ENCODE measurements at places on chromosomes 4 and X.

DNA sequence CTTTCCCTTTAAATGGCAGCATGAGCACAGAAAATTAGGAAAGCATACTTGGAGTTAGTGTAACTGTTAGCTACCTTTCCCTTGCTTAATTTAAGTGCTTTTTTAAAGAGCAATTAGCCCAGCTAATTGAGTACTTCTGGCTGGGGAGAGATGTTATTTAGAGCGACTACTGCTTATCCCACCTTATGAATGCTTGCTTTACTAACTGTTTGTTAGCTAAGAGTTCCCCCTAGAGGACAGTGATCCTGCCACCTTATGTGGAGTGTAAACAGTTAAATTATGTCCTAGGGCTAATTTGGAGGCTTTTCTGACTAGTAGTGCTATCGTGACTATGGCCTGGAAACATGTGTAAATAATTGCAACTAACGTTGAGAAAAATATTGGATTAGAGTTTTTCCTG is 909.4 kb downstream of the FSTL5 start:
- DNase-seq = no peak

- DNase-seq = no peak
These were observed 48.2 kb downstream of the SLC34A2 start for GRCh38 chr4:25703731-25704388.

DNA sequence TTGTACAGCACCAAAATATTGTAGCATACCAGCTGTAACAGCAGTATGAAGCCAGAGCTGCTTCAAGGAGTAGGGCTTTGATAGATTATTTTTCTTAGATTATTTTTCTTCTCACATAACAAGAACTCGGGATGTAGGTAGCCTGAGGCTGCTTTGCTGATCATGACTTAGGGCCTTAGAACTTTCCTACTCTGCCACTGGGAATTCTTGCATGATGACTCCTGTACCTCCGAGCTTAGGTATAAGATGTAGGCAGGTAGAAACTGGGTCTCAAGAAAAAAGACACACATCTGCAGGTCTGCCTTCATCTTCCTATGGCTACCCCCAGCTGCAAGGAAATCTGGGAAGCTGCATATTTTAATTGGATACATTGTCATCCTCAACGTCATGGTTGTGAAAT is 115.9 kb upstream of the PNPLA4 start:
- no peak for DNase-seq

GRCh38 chr4:7893539-7893938 is 46.1 kb downstream of the AFAP1 start:
- DNase-seq = no peak

DNA sequence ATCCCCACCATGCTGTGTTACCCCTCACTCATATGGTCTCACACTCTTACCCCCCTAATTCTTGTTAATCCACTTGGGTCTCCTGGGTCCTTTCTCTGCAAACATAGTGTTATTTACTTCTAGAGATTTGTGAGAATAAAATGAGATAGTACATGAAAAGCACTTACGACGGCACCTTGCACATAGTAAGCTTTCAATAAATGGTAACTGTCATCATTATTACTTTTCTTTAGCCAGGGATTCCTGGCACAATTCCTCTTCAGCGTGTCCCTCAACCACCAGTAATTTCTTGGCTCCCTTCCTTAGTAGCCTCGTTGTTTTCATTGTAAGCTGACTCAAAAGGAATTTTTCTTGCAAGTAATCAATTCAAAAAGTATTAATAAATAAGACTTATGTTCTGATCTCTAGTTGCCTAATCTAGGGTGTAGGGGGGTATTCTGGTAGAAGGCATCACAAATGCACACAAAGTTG is 30.1 kb upstream of the RBMX start:
- no peak for DNase-seq

DNA sequence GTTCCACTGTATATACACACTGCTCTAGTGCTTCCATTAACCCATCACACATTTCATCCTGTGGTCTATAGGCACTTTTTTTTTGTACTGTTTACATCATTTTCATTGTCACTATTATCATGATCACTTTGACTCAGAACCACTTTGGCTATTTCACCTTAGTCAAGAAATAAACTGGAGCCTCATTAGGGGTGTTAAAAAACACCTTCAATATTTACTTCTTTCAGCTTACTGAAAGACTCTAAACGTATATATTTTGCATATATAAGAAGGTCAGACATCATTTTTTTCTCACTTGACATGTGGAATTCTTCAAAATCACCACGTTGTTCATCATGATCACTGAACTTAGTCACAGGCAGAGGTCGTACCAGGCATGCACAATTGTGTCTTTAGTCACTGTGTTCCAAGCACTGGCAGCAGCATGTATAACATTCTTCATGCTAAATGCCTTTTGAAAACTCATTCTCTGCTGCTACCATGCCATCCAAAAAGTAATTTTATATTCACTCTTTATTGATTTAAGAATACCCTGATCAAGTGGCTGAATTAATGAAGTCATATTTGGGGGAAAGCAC is 229.2 kb upstream of the ARSJ start:
- no peak for DNase-seq
